Right atrium auricular region (tissue), 2 donors: ENCODE measurements at places on chromosomes 4 and X. TPM values are rescaled to one million over a fixed set of nuclear protein-coding genes. Genes with fewer than 3 reads are reported as not detected.
A peak's percentile ranks its signal among the peaks of the same experiment; 100 is the strongest.

DNA sequence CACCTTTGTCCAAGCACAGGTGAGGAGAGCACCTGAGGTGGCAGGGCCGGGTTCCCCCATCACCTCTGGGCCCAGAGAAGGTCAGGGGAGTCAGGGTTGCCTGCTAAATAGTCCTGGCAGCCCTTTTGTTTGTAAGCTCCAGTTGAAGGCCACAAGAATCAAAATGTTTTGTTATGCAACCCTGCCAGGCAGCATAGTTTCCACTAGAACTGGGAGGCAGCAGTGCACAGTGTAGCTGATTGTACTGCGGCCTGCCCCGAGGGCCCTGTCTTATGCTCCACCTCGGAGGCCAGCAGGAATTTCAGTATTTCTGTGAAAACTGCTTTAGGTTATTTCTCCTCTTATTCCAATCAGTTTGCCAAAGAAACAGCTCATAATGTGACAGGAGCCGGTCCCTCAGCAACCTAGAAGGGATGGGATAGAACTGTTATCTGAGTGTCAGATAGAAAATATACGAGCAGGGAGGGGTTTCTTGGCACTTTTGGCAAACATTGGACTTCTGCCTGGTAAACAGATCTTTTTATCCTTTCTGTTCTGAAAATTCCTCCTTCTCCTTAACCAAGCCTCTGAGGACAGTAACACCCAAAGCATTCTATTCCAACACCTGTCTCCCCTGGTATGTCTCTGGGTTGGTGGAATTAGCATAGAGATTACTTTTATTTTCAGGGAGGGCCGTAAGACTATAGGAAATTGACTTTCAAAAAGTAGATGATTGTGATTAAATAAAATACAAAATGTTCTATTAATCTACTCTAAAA, 93.6 kb downstream of the LNX1 start:
- DNase-seq: peak; percentile 80

DNA sequence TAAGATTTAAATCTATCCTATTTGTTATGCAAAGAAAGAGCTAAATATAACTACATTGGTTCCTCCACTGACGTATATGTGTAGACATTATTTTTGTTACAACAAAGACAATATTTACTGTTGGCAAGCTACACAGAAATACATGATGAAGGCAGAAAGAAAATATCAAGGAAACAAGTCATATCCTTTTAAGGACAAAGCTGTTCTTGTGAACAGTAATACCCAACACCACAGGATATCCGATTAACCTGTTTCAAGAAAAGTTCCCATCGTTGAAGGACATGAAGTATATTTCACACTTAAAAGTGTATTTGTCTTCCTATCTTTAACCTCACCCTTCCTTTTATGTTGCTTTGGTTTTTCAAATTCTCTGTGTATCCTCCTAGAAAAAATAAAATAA, 235.8 kb upstream of the AADAT start:
- no peak for DNase-seq

- no peak for DNase-seq
Measured at GRCh38 chr4:11230866-11231265, 197.8 kb downstream of the HS3ST1 start.

GRCh38 chr4:74133786-74134499, 24.0 kb upstream of the MTHFD2L start:
- DNase-seq: peak; percentile 88

GRCh38 chrX:55088795-55089489, at the start of gene PAGE2:
PAGE2 (plus strand) TSS chrX:55089018; CDS start chrX:55090021, 1,003 bp downstream.
- DNase-seq: no peak

- DNase-seq: peak; percentile 70
Measured at GRCh38 chrX:1481636-1482529, 29.2 kb upstream of the ASMTL start.

- DNase-seq: no peak
Measured at GRCh38 chr4:37988670-37989069, 28.5 kb downstream of the PTTG2 start.

- peak; percentile 90 for DNase-seq
Measured at GRCh38 chr4:147822128-147822527, 90.2 kb downstream of the ARHGAP10 start.

GRCh38 chr4:37981844-37982720, 21.9 kb downstream of the PTTG2 start:
- DNase-seq: no peak

DNA sequence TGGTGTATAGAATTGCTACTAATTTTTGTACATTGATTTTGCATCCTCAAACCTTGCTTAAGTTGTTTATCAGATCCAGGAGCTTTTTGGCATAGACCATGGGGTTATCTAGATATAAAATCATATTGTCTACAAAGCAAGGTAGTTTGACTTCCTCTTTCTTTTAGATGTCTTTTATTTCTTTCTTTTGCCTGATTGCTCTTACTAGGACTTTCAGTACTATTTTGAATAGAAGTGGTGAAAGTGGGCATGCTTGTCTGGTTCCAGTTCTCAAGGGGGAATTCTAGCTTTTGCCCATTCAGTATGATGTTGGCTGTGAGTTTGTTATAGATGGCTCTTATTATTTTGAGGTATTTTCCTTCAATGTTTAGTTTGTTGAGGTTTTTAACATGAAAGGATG, 187.9 kb upstream of the LCORL start:
- no peak for DNase-seq

DNA sequence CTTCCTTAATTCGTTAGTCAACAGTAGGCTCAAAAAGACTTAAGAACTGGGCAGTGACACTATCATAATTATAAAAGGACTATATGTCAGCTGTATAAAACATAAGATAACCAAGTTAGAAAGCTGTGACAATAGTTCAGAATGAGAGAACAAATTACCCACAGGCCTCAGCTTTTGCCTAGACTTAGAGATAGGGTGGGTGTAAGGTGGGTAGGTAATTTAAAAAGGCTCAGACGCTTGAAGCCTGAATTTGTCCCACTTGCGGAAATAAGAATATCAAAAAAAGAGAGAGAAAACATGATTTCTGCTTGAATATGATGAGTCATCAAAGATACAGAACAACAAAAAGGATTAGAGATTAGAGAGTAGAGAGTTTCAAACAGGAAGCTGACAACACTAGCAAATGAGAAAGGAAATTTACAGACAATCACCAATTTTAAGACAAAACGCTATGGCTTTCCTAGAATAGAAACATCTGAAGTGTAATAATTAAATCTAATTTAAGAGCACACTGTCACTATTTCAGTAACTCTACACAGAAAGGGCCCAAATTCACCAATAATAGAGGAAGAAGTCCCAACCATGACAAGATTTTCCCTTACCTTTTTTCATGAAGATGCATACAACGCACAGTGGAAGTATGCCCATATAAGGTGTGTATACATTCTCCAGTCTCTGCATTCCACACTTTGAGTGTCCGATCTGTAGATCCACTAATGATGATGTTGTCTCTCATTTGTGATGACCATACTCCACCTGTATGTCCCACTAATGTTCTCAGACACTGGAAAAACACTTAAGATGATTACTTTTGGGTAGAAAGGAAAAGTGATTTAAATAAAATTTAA, 208.1 kb downstream of the FBXW7 start:
- no peak for DNase-seq

GRCh38 chr4:127632420-127633403, at the start of gene INTU:
INTU (plus strand) TSS chr4:127632957; CDS start chr4:127633035, 78 bp downstream.
- peak; percentile 97 for DNase-seq

- DNase-seq: no peak
Measured at GRCh38 chr4:5526080-5526846, 182.1 kb downstream of the EVC2 start.

- no peak for DNase-seq
Measured at GRCh38 chr4:155822572-155822971, 43.5 kb downstream of the ASIC5 start.

DNA sequence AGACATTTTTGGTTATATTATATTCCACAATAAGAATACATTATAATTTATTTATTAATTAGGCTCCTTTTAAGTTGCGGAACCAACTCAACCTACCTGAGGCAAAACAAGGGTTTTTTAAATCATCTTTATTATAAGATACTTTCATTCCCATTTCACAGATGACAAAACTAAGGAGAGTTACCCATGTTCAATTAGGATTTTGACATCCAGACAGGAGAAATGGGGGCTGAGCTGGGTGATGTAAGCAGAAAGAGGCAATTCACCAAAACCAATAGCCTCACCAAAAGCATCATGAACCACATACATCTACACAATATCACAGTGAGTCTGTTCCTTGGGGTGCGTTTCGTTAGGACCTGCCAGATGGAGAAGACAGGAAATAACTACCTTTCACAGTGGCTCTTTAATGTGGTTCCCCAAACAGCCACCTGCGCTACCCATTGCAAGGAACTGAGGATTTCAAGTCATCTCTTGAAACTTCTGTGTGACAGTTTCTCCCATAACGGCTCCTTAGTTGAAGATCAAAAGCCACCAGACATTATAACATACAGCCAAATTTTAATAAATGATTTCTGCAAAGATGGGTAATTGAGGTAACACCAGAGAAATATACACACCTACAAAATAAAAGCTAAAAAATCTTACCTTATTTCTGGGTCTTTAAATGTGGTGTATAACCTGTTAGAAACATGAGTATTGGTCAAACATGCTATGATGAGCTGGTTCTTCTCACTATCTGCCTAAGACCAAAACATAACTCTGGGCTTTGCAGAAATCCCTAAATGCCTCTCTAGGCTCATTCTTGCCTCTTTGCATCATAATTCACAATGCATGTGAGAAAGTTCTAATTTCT, 190.6 kb upstream of the LEF1 start:
- no peak for DNase-seq

DNA sequence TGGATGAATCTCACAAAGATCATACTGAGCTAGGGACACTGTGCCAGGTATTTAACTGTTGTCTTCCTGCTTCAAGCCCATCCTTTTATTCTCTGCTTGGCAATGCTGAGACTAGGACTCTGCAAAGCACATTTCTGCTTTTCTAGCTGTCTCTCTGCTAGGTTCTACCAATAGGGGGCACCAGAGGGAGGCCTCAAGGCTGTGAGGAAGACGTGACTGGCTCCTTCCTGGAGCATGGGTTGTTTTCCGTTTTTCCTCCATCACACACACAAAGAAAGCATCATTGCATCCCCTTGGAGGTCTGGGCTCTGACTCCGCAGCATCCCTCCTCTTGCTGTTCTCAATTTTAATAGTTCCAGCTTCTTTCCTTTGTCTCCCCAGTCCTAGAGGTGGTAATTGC, 10.9 kb upstream of the DCTD start:
- DNase-seq: no peak

DNA sequence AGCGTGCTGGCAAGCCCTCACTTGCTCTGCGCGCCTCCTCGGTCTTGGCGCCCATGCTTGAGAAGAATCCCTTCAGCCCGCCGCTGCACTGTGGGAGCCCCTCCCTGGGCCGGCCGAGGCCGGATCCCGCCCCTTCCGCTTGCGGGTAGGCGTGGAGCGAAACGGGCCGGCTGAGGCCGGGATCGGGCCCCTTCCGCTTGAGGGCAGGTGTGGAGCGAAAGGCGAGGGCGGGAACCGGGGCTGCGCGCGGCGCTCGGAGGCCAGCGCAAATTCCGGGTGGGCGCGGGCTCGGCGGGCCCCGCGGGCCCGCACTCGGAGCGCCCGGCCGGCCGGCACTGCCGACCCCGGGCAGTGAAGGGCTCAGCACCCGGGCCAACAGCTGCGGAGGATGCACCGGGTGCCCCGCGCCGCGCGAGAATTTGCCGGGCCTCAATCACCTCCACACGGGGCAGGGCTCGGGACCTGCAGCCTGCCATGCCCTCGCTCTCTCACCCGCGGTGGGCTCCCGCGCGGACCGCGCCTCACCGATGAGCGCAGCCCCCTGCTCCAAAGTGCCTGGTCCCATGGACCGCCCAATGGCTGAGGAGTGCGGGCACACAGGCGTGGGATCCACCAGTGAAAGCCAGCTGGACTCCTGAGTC, 58.1 kb upstream of the GBA3 start:
- no peak for DNase-seq

DNA sequence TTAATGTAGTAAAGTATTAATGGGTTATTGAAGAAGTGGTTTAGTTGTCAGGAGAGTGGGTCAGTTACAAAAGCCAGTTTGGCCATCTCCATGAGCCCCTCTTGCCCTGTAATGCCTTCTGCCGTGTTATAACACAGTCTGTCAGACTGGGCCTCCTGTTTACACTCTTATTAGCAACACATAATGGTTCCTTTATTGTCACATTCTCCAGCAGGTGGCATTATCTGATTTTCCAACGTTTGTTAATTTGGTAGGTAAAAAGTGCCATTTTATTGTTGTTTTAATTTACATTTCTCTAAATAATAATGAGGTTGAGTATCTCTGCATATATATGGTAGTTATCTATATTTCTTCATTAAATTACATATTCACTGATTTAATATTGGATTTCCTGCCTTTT, 560.8 kb downstream of the FGF13 start:
- DNase-seq: no peak

Gene TBX22
- not detected for total RNA-seq

Gene PDE5A
- 5.8 TPM for total RNA-seq

Gene HHIP
- 0.31 TPM for total RNA-seq

Gene STBD1
- 25.3 TPM for total RNA-seq

Gene BEND2
- total RNA-seq: not detected

Gene SSX4
- not detected for total RNA-seq

Gene TRAPPC11
- total RNA-seq: 31.0 TPM

Gene PHOX2B
- not detected for total RNA-seq

Gene GAB1
- 81.7 TPM for total RNA-seq

Gene USP11
- 63.6 TPM for total RNA-seq

Gene PPBP
- 1.6 TPM for total RNA-seq

Gene FOXR2
- not detected for total RNA-seq

Gene NLGN4X
- total RNA-seq: 4.2 TPM

Gene CDX4
- total RNA-seq: not detected

Gene GALNT7
- total RNA-seq: 5.4 TPM

Gene MAGEE2
- total RNA-seq: not detected
